NCI-H187 treated with DMSO at 0.1 percent for 48 hours (cell line): ENCODE measurements at places on chromosomes 5 and 9.

GRCh38 chr5:157571357-157571827 is 4.2 kb downstream of the ADAM19 start:
- no peak for DNase-seq

DNA sequence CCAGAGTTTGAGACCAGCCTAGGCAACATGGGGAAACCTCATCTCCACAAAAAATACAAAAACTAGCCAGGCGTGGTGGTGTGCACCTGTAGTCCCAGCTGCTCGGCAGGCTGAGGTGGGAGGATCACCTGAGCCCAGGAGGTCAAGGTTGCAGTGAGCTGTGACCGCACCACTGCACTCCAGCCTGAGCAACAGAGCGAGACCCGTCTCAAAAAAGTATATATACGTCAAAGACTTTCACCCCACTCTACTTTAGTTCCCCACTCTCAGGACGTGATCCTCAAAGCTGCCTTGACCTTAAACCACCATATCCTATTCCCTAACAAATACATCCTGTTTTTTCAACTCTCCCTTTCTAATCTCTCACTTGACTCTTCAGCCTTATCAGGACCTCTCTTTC is 41.0 kb downstream of the PCDHGC5 start:
- DNase-seq = no peak

DNA sequence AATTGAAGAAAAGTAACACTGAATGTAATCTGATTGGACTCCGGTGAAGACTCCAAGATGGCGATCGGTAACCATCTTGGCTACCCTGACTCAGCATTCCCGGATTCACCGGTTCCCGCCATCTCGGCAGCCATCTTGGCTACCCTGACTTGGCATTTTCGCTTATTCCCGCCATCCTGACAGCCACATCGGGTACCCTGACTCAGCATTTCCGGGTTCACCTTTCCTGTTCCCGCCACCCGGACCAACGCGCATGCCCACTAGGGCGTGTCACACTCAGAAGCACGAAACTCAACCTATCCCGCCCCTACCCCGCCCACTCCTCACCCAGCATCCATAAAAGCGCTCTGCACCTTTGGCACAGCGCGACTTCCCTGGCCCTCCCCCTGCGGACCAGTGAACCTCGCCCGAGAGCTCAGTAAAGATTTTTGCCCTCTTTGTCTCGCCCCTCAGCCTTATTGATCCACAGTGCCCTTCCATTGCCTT is 17.2 kb downstream of the SPTLC1 start:
- no peak for DNase-seq

- DNase-seq = no peak
These were observed 26.2 kb upstream of the LMX1B start for GRCh38 chr9:126587187-126588185.

GRCh38 chr5:72499730-72500129 is 7.5 kb downstream of the ZNF366 start:
- no peak for DNase-seq

DNA sequence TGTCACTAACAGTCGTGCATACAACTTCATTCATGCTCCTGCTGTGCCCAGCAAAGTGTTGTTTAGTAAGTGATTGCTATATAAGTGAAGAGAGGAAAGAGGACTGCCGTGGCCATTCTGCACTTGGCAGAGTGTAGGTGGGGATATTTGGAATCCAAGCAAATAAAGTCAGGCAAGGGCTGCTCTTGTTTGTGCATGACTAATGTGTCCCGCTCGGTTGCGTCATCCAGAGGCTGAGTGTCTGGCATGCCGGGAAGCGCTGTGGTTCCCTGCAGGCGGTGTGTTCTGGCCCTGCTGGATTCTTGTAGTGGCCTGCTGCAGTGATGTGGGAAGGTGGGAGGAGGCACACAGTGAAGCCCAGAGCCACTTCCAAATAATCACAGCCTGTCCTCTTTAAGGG is 136.9 kb upstream of the ANKH start:
- no peak for DNase-seq
